GM03348 (cell line): ENCODE measurements at places on chromosomes 11 and 22.
A peak's percentile ranks its signal among the peaks of the same experiment; 100 is the strongest.

DNA sequence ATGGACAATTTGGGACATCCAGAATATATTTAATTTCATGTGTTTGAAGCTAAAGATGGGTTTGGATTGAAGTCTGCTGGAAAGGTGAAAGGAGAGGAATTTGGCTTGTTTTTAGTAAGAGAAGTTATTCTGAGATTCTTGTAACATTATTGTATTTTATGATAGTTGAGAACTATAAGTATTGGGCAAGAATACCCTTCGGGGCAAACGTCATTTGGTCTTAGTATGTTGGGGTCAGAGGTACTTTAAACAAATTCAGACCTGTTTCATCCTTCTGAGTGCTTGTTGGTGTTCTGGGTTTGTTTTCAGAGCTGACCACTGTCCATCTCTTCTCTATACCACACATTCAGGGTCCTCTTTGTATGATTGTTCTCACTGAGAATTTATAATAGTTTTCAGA is 19.5 kb downstream of the PANX1 start:
- DNase-seq = no peak

DNA sequence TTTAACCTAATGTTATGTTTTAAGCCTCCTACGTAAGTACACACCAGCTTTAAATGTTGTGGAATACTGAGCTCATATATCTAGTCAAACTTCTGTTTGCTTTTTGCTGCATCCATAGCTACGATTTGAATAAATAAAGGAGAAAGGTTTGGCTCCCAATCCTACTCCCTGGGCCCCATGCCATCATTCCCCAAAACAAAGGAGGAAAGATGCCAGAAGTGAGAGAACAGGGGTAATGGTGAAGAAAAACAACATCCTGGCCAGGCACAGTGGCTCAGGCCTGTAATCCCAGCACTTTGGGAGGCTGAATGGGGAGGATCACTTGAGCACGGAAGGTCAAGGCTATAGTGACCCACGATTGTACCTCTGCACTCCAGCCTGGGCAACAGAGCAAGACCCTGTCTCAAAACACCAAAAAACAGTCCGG is 26.5 kb downstream of the SCGB1A1 start:
- peak; percentile 31 for DNase-seq

DNA sequence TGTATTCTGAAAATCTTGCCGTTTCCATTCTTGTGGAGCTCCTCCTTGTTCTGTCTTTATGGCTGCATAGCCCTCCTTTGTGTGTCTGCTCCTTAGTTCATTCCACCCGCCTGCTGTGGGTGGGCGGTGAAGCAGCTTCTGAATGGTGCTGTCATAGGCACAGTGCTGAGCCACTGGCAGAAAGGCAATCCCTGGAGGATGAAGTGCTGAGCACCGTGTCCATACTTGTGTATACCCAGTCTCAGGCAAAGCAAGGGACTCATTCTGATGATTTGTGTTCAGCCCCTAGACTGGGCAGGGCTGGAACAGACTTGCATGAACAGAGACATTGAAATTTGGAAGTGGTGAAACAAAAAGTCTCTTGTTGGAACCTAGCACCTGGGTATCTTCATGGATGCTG is 134.9 kb downstream of the MYO18B start:
- no peak for DNase-seq

- no peak for DNase-seq
These were observed 6.3 kb upstream of the CTSD start for GRCh38 chr11:1770061-1770460.

DNA sequence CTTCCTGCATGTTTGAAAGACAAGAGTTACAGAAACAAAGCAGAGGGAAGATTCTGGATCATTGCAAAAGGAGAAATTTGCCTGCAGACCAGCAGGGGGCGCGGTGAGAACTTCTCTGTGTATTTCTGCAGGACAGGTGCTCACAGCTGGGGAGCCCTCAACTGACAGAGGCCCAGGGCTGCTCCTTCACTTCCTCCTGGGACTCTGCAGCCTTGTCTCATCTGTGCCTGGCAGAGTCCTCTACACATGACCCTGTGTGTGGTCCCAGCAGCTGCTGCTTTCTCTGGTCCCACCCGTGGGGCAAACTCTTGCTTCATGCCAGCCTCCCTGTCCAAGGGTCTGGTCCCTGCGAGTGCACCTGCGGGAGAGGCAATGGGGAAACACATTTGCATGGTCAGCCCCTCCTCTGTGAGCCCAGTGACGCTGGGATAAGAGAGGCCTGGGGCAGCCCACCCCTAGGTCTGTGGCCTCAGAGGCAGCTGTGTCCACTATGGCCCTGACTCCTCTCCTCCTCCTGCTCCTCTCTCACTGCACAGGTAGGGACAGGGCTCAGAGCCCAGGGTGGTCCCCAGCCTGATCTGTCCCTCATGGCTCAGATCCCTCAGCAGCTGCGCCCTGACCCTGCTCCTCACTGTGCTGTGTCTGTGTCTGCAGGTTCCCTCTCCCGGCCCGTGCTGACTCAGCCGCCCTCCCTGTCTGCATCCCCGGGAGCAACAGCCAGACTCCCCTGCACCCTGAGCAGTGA is 43.2 kb upstream of the VPREB1 start:
- DNase-seq = peak; percentile 50
